ENCODE measurements at places on chromosomes 6 and 20.

GRCh38 chr6:74598462-74599393, 607.1 kb downstream of the COL12A1 start:
- no peaks in the 10 kb centered on the region for H3K27me3 ChIP-seq
- H3K4me1 ChIP-seq = no peaks in the 10 kb centered on the region
- H3K36me3 ChIP-seq = no peaks in the 10 kb centered on the region

GRCh38 chr6:161138543-161139303, 135.1 kb downstream of the AGPAT4 start:
- no peak overlapping the region for H3K27ac ChIP-seq
- H3K36me3 ChIP-seq = peaks cover 7% of the 10 kb centered on the region
- H3K27me3 ChIP-seq = no peaks in the 10 kb centered on the region
- no peak overlapping the region for H3K4me3 ChIP-seq
- no peak for DNase-seq

GRCh38 chr6:137233911-137234863, 15.0 kb upstream of the IFNGR1 start:
- peaks cover 38% of the 10 kb centered on the region for H3K4me1 ChIP-seq
- peak overlapping the region; percentile 28 for H3K27ac ChIP-seq
- H3K4me3 ChIP-seq = no peak overlapping the region
- peaks cover 5% of the 10 kb centered on the region for H3K27me3 ChIP-seq

DNA sequence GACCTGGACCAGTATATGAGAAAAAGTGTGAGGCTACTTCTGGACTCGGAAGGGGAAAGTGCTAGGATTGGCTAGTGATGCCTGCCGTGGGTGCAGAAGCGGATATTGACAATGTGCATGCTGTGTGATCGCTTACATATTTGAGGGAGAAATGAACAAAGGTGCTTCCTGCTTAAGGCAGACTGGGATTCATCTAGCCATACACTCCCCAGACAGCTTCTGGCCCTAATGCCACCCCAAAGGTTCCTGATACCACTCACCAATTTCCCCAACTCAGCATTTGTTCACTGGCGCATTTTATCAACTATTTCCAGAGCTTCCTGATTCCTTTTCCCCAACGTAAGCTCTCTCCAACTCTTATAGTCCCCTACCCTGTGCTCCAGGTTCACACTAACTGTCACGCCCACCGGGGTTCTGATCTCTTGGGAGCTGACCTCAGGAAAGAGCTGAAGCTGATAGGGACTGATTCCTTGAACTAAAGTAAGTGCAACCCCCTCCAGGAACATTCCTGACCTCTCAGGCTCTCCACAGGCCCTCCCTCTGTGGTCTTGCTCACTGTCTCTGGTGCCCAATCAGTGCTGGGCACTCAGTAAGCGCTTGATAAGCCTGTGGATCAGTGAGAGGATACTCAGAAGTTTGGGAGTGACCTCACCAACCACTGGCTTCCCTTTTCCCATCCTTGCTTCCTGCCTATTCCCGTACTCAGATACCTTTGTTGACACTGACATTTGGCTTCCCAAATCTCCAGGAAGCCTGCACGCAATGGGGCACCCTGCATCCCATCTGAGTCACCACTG, 73.3 kb downstream of the MRPL14 start:
- H3K27me3 ChIP-seq = peaks cover 2% of the 10 kb centered on the region
- DNase-seq = no peak
- H3K4me1 ChIP-seq = peaks cover 2% of the 10 kb centered on the region
- H3K36me3 ChIP-seq = no peaks in the 10 kb centered on the region
- no peak overlapping the region for H3K4me3 ChIP-seq

DNA sequence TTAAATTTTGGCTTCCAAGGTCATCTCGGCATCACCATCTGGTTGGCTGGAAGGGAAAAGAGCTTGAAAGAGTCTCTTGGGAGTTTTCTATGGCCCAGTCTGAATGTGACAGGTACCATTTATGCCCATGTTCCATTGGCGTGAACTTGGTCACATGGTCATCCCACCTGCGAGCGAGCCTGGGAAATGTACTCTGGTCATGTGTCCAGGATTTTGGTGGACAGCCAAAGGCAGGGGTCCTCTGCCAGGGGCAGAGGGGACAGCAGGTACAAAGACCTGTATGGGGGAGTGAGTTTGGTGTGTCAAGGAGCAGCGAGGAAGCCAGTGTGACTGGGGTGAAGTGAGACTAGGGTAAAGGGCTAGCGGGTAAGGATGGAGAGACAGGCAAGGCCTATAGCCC, 112.6 kb downstream of the CDC5L start:
- H3K27me3 ChIP-seq = no peaks in the 10 kb centered on the region
- DNase-seq = no peak
- no peaks in the 10 kb centered on the region for H3K4me1 ChIP-seq
- H3K27ac ChIP-seq = no peak overlapping the region
- H3K36me3 ChIP-seq = no peaks in the 10 kb centered on the region

DNA sequence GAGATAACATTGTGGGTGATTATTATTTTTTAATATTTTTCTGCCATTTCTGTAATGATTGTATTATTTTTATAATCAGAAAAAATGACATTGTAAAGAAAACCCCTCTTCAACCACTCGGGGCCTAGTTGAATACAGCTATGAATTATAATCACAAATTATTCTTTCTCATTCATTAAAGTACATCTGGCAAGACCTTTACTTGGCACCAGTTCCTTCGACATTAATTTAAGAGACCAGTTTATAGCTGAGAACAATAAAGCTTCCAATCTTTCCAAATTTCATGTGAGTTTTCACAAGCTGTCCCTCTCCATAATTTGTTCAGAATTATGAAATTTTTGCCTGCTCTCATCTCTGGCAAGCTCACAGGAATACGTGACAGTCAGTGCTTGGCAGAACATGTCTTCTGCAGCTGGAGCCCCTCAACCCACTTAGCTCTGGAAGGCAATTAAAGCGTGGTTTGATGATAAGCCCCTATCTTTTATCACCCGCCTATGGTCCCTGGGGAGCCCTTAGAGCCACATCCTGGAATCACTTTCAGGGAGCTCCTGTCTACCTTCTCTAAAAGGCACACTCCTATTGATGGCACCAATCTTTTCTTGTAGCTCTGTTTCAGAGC, 237.2 kb upstream of the PRND start:
- peaks cover 17% of the 10 kb centered on the region for H3K27me3 ChIP-seq
- no peak overlapping the region for H3K4me3 ChIP-seq
- DNase-seq = no peak
- H3K27ac ChIP-seq = no peak overlapping the region

GRCh38 chr6:9140172-9140571, 704.8 kb upstream of the SLC35B3 start:
- H3K36me3 ChIP-seq = no peaks in the 10 kb centered on the region
- H3K27me3 ChIP-seq = no peaks in the 10 kb centered on the region
- no peaks in the 10 kb centered on the region for H3K4me1 ChIP-seq

GRCh38 chr6:42287756-42288155, 70.1 kb upstream of the MRPS10 start:
- DNase-seq = no peak
- peaks cover 8% of the 10 kb centered on the region for H3K36me3 ChIP-seq
- H3K4me1 ChIP-seq = peaks cover 8% of the 10 kb centered on the region
- H3K4me3 ChIP-seq = no peak overlapping the region

GRCh38 chr20:43961541-43962471, 47.2 kb downstream of the TOX2 start:
- H3K36me3 ChIP-seq = peaks cover 7% of the 10 kb centered on the region
- H3K27me3 ChIP-seq = peaks cover 12% of the 10 kb centered on the region
- H3K4me3 ChIP-seq = no peak overlapping the region

DNA sequence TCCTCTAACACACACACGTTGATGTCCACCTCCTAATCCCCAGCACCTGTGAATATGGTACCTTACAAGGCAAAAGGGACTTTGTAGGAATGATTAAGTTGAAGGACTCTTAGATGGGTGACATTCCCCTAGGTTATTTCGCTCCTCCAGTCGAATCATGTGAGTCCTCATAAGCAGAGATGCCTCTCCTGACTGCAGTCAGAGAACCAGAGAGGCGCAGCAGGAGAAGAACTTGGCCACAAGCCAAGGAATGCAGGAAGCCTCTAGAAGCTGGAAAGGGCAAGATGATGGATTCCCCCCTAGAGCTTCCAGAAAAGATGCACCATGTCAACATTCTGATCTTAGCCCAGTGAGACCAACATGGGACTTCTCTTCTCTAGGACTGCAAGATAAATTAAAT, 133.1 kb upstream of the PTPRT start:
- no peaks in the 10 kb centered on the region for H3K36me3 ChIP-seq
- no peak overlapping the region for H3K4me3 ChIP-seq
- H3K27me3 ChIP-seq = peaks cover 10% of the 10 kb centered on the region
- no peaks in the 10 kb centered on the region for H3K4me1 ChIP-seq
